ENCODE measurements at places on chromosomes 7 and 10.

DNA sequence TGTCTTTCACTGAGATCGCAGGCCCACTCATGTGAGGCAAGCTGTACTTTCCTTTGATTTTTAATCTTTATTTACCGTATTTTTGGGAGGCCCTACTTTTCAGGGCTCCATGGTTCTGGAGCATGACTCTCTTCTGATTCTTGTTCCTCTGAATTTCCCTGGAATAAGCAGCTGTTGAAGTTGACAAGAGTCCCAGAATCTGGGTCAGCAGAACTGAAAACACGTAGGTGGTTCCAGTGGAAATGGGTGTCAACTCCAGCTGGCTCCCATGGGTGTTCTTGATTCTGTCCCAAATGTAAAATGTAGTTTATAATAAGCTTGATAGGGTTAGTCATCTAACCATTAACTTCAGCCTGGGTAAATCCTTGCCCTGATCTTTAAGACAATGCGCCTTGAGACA lies 409.4 kb downstream of the GATA3 start:
- no peak for DNase-seq

DNA sequence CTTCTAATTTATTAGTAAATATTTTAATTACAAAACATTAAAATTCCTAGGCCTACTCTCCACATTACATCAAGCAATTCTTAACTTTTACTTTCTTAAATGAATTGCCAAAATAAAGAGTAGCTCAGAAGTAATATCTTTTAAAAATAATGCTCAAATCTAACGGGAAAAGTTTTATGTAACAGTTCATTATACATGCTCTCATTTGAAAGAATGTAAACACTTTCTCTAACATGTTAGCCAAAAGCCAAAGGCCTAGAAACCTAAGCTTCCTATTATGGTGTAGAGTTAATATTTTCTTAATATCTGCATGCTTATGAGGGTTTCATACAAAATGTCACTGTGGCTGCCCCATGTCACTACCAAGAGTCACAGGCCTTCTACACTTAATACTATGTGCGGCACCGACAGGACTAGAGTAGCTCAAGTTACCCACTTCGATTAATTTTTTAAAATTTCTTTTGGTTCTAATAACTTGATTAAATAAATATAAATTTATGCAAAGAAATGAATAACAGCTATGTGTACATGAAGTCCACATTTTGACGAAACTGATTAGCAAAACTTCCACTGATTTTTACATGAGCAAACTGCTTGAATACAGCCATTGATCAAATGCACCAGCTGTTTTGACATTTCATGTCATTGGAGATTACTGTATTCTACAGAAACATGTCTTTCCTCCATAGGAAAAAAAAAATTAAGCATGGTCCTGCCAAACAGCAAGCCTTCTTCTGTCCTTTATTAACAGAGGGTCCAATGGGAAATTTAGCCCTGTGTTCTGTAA lies 3.5 kb downstream of the COBL start:
- DNase-seq = no peak

GRCh38 chr10:96325719-96326373 lies 21.6 kb downstream of the DNTT start:
- peak; percentile 56 for DNase-seq

GRCh38 chr7:99798972-99799371 lies 15.0 kb upstream of the CYP3A4 start:
- DNase-seq = no peak

GRCh38 chr10:71727105-71727737 lies 7.6 kb upstream of the C10orf105 start:
- DNase-seq = peak; percentile 70

- DNase-seq = no peak
Measured at GRCh38 chr10:103433858-103434257, 18.3 kb downstream of the CALHM2 start.

DNA sequence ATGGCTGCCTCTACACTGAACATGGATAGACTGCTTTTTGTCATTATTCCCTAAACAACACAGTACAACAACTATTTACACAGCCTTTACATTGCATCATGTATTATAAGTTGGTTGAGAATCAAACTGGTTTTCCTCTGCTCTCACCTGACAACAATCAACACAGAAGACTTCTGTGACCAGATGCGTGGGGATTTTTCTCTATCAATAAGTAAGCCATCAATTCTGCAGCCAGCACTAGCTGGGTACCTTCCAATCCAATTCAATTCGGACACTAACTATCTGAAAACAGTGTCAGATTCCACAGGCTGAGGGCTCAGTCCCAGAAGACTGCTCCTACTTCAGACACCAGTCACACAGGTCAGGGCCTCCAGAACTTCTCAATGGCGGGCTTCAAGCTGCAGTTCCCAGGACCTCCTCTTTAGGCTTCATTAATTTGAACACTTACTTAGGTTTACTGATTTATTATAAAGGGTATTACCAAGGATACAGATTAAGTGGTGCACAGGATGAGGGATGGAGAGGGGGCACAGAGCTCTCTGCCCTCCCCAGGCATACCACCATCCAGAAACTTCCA lies 36.4 kb upstream of the ASL start:
- DNase-seq = no peak

- DNase-seq = no peak
Measured at GRCh38 chr7:45661302-45661995, 87.3 kb downstream of the ADCY1 start.

- DNase-seq = no peak
Measured at GRCh38 chr7:63900394-63901203, 98.0 kb upstream of the ZNF722 start.

GRCh38 chr10:101215397-101216206 lies 13.7 kb downstream of the LBX1 start:
- no peak for DNase-seq
